Osteoblast (primary cell): ENCODE measurements at places on chromosomes 7 and 10. TPM values are rescaled to one million over a fixed set of nuclear protein-coding genes. Genes with fewer than 3 reads are reported as not detected.

DNA sequence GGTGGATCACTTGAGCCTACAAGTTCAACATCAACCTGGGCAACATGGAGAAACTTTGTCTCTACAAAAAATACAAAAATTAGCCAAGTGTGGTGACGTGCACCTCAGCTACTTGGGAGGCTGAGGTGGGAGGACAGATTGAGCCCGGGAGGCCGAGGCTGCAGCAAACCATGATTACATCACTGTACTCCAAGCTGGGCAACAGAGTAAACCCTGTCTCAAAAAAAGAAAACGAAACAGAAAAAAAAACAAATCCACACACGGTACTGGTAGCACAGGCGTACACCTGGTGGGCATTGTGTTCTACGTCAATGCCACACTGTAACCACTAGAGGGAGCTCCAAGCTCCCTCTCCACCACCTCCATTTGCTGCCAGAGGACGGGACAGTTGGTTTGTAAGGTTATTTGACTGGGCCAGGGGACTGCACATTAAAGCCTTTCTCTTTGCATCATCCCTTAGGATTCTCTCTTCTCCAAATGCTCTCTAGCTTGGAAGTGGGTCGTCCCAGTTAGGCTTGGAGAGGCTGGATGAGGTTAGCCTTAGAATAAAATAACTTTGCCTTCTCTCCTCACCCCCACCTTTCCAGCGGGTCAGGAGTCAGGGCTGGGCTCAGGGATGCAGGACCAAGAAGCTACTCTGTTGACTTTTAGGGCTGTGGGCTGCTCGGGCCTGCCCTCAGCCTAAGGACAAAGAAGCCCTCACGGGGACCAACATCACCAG lies 130.8 kb downstream of the SORBS1 start:
- no peaks in the 10 kb centered on the region for H3K27me3 ChIP-seq
- no peaks in the 10 kb centered on the region for H3K4me1 ChIP-seq
- no peak overlapping the region for H3K4me3 ChIP-seq
- H3K27ac ChIP-seq: no peak overlapping the region
- DNase-seq: peak; percentile 77

GRCh38 chr7:129024125-129024524 lies 30.8 kb downstream of the TNPO3 start:
- peaks cover 8% of the 10 kb centered on the region for H3K36me3 ChIP-seq
- no peak overlapping the region for H3K27ac ChIP-seq
- DNase-seq: no peak
- H3K27me3 ChIP-seq: no peaks in the 10 kb centered on the region

DNA sequence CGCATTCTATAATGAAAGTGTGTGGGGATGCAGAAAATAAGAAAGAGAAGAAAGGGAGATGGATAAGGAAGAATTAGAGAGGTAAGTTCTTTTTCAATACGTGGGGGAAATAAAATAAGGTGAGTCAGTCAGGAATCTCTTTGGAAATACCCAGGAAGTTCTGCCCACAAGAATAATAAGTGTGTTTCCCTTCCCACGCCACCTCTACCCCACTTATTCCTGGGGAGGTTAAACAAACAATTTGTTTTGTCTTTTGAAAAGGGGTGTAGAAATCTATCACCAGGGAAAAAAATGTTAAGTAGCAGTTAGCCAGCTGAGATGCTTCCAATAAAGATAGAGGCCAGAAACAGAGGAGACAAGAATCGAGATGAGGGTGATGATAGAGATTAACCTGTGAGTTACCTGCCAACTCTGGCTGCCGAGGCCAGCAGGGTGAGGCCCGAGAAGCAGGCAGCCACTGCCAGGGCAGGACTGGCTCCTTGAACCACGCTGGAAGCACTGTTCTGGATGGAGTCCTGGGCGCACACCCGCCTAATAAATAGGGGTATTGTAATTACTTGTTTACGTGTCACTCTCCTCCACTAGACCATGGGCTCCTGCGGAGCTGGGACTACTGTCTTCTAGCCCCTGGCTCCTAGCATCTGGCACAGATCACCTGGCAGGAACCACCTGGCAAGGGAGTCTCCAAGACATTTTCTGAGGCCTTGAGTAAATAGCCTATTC lies 191.3 kb downstream of the FGFR2 start:
- no peak overlapping the region for H3K27ac ChIP-seq
- DNase-seq: no peak
- H3K4me3 ChIP-seq: no peak overlapping the region
- H3K36me3 ChIP-seq: no peaks in the 10 kb centered on the region
- no peaks in the 10 kb centered on the region for H3K27me3 ChIP-seq
- H3K4me1 ChIP-seq: no peaks in the 10 kb centered on the region

DNA sequence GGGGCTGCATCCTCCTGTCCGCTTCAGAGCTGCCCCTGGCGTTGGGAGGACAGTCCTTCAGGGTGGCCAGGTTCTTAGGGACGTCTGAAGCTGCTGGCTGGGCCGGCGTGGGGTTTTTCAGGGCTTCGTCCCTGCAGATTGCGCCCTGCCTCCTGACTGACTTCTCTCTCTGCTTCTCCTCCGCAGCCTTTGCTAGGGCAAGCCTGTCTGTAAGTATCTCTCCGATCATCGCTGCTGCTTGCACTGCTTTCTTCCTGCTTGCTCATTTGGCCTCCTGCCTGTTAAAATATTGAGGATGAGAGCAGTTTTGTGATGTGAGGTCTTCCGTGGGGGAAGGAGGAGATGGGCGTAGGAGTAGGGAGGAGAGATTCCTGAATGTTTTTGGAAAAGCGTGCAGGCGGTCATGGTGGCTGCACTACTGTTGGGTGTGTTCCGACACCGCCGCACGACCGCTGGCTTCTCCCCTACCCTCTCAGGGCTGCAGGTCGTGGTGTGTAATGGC lies 25.3 kb downstream of the PFKFB3 start:
- peaks cover 47% of the 10 kb centered on the region for H3K36me3 ChIP-seq
- H3K4me3 ChIP-seq: peak overlapping the region; percentile 52
- peak; percentile 98 for DNase-seq
- peaks cover 15% of the 10 kb centered on the region for H3K4me1 ChIP-seq
- no peaks in the 10 kb centered on the region for H3K27me3 ChIP-seq

DNA sequence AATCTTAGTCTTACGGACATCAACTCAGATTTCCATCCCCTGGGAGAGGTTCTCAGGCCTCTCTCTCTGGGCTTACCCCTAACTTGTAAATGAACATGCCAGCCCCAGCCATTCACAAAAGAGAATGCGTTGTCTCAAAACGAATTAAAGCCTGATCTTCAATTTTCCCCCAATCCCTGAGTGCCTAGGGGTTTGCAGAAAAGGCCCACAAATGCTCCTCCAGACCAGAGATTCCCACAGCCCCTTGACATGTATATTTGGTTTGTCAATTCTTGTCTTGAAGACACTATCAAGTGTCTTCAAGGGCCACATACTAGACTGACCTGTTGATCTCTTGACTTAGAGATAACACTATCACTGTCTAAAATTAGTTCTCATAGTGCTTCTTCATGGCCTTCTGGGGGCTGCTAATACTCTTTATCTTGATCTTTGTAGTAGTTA lies 11.9 kb upstream of the HOXA13 start:
- no peak overlapping the region for H3K4me3 ChIP-seq
- no peaks in the 10 kb centered on the region for H3K36me3 ChIP-seq
- DNase-seq: no peak
- no peak overlapping the region for H3K27ac ChIP-seq
- no peaks in the 10 kb centered on the region for H3K27me3 ChIP-seq

DNA sequence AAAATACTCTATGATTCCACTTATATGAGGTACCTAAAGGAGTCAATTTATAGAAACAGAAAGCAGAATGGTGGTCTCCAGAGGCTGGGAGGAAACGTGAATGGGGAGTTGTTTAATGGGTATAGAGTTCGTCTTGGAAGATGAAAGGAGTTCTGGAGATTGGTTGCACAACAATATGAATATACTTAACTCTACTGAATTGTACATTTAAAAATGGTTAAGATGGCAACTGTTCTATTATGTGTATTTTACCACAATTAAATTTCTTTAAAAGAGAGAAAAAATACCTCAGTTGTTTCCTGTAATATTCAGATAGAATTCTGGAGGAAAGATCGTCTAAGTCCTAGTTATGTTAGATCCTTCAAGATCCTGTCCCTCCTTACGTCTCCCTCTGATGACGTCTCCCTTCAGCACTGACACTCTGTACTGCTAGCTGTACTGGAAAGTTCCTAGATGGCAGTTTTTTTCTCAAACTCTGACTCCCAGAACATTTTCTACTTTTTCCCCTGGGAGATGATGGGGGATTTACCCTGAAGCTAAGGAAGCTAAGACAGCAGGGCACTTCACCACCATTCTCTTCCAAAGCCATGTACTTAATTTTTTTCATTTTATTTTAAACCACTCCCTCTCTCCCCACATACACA lies 53.2 kb upstream of the CAV2 start:
- no peaks in the 10 kb centered on the region for H3K27me3 ChIP-seq
- H3K4me3 ChIP-seq: no peak overlapping the region
- no peak overlapping the region for H3K27ac ChIP-seq
- DNase-seq: no peak
- no peaks in the 10 kb centered on the region for H3K36me3 ChIP-seq
- H3K4me1 ChIP-seq: peaks cover 43% of the 10 kb centered on the region

- DNase-seq: no peak
- H3K4me3 ChIP-seq: no peak overlapping the region
- H3K4me1 ChIP-seq: peaks cover 15% of the 10 kb centered on the region
- H3K27ac ChIP-seq: no peak overlapping the region
Measured at GRCh38 chr7:143987513-143987912, 12.6 kb upstream of the OR6B1 start.

- no peaks in the 10 kb centered on the region for H3K27me3 ChIP-seq
- DNase-seq: no peak
- H3K4me3 ChIP-seq: peak overlapping the region; percentile 19
- H3K36me3 ChIP-seq: no peaks in the 10 kb centered on the region
- H3K27ac ChIP-seq: peak overlapping the region; percentile 88
- H3K4me1 ChIP-seq: peaks cover 39% of the 10 kb centered on the region
Measured at GRCh38 chr7:80145780-80146422, 11.3 kb downstream of the GNAI1 start.

GRCh38 chr7:20198260-20198659 lies 18.9 kb downstream of the MACC1 start:
- DNase-seq: no peak
- H3K4me3 ChIP-seq: no peak overlapping the region
- H3K27ac ChIP-seq: no peak overlapping the region
- no peaks in the 10 kb centered on the region for H3K27me3 ChIP-seq
- H3K36me3 ChIP-seq: no peaks in the 10 kb centered on the region

DNA sequence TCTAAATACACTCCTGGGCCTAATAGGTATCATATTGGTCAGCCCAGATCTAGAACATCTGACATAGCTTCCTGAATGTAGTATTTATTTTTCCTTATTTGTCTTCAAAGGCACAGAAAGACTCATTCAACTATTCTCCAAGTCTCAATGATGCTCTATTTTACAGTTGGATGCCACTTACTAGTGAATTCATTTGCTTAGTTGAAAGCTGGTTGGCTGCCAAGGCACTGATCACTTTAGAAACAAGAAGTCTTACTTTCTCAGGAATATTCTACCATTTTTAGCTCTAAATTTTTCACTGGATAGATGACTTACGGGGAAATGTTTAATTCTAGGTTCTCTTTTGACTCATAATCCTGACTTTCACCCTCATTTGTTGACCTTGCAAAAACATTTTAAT lies 863.4 kb downstream of the SORCS1 start:
- H3K4me3 ChIP-seq: no peak overlapping the region
- no peak for DNase-seq
- no peaks in the 10 kb centered on the region for H3K4me1 ChIP-seq
- H3K27me3 ChIP-seq: no peaks in the 10 kb centered on the region
- no peaks in the 10 kb centered on the region for H3K36me3 ChIP-seq

DNA sequence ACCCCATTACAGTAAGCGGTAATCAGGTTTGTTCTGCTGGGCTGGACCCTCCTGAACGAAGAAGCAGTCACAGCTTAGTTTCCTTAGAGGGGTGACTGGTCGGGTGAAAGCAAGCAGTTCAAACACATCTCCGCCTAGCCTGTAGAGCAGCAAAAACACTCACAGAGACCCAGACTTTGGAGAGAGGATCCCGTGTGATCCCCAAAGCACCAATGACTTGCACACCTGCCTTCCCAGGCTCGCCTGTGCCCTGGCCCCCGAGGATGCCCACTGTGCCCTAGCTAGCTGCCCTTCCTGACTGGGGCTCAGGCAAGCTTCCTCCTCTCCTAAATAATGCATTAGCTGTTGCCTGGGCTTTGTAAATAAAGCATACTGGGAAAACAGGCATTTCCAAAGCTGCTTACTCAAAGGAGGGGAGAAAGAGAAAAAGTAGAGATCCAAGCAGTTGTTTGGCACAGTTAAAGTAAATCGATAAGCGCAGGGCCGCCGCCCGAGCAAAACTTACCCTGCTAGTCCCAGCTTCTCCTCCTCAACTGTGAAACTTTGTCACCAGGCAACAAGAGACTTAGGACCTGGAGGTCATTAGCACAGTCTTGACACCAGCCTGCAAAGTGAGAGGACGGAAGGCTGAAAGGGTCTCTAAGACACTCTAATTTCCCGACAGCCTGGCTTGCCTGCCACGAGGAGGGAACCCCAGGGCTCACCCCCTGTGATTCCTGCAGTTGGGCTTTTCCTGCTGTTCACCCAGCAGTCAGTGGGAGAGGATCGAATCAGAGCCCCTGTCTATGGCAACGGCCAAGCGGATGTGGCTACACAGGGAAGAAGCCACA lies 4.8 kb downstream of the LRRC18 start:
- DNase-seq: peak; percentile 66
- H3K27ac ChIP-seq: no peak overlapping the region
- H3K4me1 ChIP-seq: no peaks in the 10 kb centered on the region
- peaks cover 7% of the 10 kb centered on the region for H3K27me3 ChIP-seq

DNA sequence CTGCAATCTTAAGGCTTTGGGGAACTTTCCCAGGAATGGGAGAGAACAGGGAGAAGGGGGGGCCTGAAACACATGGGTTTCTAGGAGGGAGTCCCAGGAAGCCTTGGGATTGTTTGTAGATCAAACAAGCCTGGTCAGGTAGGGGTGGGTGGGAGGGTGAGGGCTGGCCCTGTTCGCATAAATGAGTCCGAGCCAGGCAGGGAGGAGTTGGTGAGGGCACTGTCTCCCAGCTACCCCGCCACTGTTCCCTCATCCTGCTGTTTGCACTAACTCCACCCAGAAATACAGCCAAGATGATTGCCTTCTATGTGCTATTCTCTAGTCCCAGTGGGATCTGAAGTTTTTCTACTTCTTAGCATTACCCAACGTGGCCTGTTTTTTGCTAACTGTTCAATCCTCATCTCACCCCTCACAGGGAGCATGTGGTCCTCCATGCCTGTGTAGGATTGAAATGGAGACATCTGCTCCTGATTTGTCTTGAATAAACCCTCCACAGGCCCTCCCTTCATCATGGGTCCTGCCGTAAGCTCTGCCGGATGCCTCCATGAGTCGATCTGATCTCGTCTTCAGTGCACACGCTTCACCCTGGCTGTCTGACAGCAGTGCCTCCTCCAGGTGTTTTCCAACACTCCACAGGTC lies 257.0 kb downstream of the COBL start:
- no peaks in the 10 kb centered on the region for H3K36me3 ChIP-seq
- peaks cover 4% of the 10 kb centered on the region for H3K27me3 ChIP-seq
- H3K27ac ChIP-seq: no peak overlapping the region

- H3K4me3 ChIP-seq: no peak overlapping the region
- DNase-seq: peak; percentile 66
- peaks cover 37% of the 10 kb centered on the region for H3K36me3 ChIP-seq
- H3K4me1 ChIP-seq: peaks cover 17% of the 10 kb centered on the region
- no peaks in the 10 kb centered on the region for H3K27me3 ChIP-seq
Measured at GRCh38 chr7:100155553-100156317, 2.8 kb downstream of the TRAPPC14 start.

UPK3B gene
- 0.88 and 1.4 TPM in 2 replicates for total RNA-seq

TAS2R5 gene
- 0.72 and 1.8 TPM in 2 replicates for total RNA-seq

ADCY1 gene
- 0.59 and 1.1 TPM in 2 replicates for total RNA-seq

COL1A2 gene
- 8,305 and 11,912 TPM in 2 replicates for total RNA-seq

IGFBP1 gene
- total RNA-seq: 0.59 and 4.0 TPM in 2 replicates

SPOCK2 gene
- 0.36 and 0.59 TPM in 2 replicates for total RNA-seq

LRRC4 gene
- 0.29 and 0.72 TPM in 2 replicates for total RNA-seq

PRSS58 gene
- not detected in 2 replicates for total RNA-seq
